AG04449 (cell line): ENCODE measurements at places on chromosomes 7 and 10.

- no peak for DNase-seq
Observed at GRCh38 chr10:60237977-60238758, 151.5 kb downstream of the ANK3 start.

DNA sequence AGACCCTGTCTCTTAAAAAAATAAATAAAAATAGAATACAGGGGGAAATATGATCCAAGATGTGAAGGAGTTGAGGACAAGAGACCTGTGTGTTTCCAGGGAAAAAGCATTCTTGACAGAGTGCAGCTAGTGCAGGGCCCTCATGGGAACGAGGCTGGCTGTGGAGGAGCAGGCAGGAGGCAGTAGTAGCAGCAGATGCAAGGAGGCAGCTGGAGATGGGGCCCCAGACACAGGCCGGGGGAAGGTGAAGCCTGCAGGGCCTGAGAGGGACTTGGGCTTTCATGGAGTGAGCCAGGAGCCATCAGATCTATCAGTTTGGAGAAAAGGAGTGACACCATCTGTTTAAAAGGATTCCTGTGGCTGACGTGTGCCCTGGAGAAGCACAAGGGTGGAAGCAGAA is 71.4 kb upstream of the ZNF438 start:
- DNase-seq = no peak

DNA sequence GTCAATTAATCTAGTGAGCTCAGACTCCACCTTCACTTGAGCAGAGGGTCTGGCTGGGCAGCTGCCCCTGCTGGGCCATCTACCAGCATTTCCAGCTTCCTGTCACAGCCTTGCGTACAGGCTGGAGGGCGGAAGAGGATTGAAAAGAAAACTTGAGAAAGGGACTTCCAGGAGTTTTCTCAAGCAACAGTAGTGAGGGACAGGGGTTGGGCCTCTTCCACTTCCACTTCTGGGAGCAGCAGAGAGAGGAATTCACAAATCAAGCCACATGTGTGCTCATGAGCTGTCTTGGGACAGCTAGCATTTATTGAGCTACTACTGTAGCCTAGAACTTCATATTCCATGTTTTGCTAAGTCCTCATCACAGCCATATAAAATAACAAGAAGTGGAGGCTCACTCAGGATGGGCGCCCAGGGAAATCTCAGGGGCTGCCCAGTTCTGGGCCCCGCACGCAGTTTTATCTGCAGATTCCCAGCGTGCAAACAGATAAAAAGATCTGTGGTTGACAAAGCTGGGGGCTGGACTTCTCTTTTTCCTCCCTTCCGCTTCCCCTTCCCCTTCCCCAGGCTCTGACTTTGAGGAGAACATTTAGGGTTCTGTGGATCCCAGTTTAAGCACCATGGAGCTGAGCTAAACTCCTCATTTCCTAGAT is 135.8 kb downstream of the RGS10 start:
- no peak for DNase-seq

GRCh38 chr10:71262027-71262426 is 49.7 kb downstream of the UNC5B start:
- no peak for DNase-seq

- DNase-seq = no peak
Observed at GRCh38 chr10:114301177-114301576, 62.1 kb downstream of the VWA2 start.

GRCh38 chr10:70743430-70743788 is 41.8 kb downstream of the TBATA start:
- no peak for DNase-seq

GRCh38 chr7:80636709-80637108 is 1.7 kb upstream of the CD36 start:
- no peak for DNase-seq

DNA sequence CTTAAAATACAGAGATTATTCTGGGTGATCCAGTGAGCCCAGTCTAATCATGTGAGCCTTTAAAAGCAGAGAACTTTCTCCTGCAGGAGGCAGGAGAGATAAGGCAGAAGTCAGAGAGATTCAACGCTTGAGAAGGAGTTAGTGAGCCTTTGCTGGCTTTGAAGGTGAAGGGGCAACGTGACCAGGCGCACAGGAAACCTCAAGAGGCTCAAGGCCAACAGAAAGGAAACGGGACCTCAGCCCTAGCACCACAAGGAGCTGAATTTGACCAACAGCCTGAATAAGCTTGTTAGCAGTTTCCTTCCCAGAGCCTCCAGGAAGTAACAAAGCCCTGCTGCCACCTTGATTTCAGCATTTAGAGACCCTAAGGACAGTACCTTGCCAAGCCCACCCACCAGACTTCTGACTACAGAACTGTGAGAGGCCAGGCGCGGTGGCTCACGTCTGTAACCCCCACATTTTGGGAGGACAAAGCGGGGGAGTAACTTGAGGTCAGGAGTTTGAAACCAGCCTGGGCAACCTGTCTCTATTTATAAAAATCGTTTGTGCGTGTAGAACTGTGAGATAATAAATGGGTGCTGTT is 87.3 kb upstream of the KAT6B start:
- DNase-seq = no peak

DNA sequence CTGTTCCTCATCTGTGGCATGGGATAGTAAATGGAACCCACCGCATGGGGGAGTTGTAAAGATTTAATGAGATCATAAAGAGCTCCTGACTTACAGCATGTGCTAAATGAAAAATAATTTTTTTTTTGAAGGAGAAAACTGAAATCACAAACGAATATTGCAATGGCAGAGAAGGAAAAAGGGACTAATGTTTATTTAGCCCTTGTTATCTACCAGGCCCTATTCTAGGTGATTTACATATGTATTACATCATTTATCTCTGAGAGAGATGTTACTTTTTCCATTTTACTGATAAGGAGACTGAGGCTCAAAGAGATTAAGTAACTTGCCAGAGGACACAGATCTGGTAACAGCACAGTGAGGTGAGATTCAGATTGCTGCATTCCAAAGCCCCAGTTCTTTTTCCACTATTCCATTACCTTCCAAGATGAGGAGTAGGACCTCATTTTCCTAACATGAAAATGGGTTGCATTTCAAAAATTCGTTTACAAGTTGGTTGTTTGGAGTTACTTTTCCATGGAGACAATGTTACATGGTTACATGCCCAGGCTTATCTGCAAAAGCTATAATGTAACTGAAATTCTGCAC is 28.6 kb downstream of the VCL start:
- no peak for DNase-seq

DNA sequence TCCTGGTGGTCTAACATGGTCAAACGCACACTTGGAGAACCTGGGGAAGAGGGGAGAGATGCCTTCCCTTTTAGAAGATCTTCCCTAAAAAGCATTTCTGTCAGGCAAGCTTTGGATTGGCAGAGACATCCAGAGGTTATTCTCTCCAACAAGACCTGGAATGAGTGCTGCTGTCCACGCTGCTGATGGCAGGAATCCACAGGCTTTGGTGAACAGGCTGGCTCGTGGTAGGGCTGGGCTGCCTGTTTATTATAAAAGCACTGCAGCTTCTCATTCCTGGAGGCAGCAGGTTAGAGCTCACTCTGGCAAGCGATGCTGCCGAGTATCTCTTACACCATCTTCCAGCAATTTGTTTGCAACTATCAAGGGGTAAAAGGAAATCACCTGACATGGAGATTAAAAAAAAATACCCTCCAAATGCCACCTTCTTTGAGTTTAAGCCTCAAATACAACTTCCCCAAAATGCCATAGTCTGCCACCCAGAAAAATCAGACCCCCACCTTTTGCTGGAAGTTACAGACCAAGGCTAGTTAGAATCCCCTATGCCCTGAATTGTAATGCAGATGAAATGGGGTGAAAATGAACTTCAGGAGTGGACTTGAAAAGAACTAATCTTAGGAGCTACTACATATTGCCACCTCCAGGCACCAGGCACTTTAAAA is 152.1 kb upstream of the KMT2E start:
- no peak for DNase-seq

DNA sequence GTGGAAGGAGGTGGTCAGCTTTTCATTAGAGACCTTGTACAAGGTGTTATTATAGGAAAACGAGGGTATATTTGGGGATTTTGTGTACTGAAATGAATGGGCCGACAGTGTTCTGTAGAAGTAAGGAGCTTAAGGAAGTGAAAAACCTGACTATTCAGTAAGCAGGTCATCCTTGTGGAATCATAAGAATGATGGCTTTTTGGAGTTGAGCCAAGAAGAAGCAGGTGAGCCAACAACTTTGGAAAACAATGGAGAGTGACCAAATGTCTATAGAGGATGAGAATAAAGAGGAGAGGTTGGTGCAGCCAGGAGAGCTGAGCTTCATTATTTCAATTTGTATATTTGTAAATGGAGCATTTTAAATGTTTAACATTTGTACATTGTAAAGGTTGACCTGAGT is 595.7 kb downstream of the CCSER2 start:
- DNase-seq = no peak

DNA sequence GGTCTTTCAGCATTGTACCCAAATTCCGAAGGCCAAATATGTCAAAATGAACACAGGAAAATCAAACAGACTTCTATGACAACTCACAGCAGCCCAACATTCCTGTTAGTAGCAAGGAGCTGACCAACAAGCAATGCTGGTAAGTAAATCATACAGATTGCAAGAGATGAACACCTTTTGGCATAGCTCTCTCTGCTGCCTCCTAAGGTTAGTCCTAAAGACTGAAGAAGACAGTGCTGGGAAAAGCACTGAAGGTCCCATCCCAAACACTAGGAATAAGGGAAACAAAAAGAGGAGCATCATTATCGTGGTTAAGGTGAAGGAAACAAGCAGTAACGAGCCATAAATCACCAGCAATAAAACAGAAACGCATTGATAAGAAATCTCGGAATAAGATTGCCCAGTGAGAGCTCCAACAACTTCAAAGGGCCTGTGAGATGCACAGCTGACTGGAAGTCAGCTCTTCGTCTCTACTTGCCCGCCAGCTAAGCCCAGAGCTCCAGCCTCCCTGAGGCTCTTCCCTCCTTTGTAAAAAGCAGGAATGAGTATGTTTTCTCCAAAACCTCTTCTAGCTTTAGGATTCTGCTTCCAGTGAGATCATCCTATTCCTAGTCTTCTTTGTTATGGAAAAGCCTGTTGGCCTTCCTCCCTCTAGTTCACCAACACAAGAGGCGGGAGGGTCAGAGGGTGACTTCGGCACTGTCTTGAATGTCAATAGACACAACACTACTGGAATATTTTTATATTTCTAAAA is 15.3 kb downstream of the NUDT5 start:
- DNase-seq = no peak
